ENCODE measurements at places on chromosomes 12 and 14.

- no peak for DNase-seq
These were observed 112.8 kb downstream of the SYT1 start for GRCh38 chr12:78977304-78977867.

- DNase-seq: no peak
These were observed 70.9 kb upstream of the OTX2 start for GRCh38 chr14:56881181-56881580.

DNA sequence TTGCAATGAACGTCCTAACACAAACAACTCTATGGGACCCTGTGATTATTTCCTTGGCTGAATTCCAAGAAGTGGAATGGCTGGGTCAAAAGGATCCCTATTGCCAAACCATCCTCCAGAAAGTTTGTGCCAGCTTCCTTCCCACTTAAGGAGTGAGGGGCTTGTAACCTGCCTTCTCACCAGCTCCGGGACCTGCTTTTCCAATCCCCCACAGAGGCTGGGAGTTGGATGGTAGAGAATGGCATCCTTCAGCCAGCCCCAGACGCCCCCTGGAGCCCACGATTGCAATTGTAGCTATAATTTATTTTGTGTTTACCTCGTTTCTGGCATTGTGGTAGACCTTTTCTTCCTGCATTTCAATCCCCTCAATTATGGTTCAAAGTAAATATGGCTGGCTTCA, 9.7 kb upstream of the ZDHHC22 start:
- no peak for DNase-seq

- no peak for DNase-seq
These were observed 5.6 kb upstream of the LHX5 start for GRCh38 chr12:113477171-113477841.

DNA sequence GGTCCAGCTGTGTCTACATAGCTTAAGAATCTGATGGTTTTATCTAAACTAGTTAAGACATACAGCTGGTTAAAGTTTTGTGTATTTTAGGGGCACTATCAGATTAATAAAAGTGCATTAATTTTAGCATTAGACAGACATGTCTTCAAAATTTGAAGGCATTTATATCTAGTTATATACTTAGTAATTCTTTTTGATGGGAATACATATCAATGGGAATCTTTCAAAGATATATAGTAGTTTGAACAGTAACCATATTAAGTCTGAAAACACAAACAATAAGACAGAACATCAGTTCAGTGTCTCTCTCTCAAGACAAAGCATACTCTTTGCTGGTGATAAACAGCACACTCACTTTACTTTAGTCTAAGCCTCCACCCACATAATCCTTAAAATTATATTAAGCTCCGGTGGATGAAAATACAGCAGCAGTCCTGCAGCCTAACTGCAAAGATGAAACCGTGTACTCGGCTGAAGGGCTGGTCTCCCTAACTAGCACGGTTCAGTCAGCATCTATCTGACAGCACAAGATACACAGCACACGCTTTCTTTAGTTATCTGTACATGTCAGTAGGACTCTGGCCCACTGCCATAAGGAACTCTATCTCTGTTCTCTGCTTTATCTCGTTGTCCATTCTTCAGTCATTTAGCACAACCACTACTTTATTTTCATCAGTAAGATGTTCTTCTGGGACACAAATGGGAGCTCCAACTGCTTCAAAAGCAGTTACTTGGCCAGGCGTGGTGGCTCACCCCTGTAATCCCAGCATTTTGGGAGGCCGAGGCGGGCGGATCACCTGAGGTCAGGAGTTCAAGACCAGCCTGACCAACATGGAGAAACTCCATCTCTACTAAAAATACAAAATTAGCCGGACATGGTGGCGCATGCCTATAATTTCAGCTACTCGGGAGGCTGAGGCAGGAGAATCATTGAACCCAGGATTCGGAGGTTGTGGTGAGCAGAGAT, 80.5 kb downstream of the MED13L start:
- DNase-seq: no peak

GRCh38 chr12:24416423-24417109, 467.1 kb upstream of the SOX5 start:
- no peak for DNase-seq

DNA sequence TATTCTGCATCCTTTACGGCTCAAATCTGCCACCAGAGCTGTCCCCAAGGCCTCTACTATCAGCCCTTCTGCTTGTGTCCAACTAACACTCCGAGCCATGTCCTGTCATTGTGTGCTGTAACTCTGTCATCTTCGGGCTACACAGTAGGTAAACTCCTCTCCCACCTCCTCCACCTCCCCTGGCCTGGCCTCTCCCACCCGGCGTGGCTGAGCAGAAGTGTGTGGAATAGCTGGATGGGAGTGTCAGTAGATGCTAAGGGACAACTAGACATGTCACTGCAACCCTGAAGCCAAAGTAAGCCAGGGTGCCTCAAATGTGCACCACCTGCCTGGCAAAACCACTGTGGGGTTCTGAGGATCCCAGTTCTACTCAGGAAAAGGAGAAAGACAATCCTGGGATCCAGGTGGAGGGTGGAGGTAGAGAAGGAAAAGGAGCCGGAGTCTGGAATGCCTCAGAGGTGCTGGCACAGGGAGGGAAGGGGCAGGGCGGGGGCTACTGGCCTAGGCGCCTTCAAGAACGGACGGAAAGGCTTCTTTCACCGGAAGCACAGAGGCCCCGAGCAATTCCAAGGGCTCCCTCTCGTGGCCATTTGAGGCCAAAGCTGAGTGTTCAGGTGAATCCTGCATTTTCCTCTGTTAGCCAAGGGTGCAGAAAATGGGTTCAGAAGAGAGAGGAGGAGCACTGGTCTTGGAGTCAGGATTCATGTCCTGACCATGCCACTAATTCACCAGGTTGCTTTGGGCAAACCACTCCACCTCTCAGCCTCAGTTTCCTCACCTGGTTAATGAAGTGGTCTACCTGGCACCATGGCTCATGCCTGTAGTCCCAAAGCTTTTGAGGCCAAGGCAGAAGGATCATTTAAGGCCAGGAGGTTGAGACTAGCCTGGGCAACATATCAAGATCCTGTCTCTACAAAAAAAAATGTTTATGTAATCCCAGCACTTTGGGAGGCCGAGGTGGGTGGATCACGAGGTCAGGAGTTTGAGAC, 20.5 kb upstream of the FAM181A start:
- no peak for DNase-seq

DNA sequence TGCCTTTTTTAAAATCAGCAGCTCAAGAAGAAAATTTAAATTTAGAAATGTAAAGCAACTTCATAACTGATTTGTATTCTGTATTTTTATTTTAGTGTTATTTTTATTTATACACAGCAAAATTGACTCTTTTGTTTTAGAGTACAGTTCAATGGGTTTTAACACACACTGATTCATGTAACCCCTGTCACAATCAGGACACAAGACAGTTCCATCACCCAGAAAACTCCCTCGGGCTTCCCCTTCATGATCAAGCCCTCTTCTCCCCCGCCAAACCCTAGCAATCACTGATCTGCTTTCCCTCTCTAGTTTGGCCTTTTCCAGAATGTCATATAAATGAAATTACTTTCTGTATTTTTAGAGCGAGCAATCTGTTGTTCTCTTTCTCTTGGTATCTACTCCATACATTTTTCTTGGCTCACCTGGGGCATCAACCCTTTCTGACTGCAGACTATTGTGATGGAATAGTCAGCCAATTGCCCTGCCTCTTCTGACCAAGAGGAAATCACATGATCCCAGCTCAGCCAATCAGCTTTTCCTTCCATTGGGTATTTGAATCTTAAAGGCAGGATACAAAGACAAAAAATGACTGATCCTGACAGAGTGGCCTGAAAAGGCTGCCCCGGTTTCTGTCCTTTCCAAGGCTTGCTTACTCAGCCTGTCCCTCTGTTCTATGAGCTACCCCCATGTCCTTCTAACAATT, 5.3 kb downstream of the SLC5A8 start:
- no peak for DNase-seq

GRCh38 chr14:28308734-28309133, 457.9 kb upstream of the FOXG1 start:
- DNase-seq: no peak

DNA sequence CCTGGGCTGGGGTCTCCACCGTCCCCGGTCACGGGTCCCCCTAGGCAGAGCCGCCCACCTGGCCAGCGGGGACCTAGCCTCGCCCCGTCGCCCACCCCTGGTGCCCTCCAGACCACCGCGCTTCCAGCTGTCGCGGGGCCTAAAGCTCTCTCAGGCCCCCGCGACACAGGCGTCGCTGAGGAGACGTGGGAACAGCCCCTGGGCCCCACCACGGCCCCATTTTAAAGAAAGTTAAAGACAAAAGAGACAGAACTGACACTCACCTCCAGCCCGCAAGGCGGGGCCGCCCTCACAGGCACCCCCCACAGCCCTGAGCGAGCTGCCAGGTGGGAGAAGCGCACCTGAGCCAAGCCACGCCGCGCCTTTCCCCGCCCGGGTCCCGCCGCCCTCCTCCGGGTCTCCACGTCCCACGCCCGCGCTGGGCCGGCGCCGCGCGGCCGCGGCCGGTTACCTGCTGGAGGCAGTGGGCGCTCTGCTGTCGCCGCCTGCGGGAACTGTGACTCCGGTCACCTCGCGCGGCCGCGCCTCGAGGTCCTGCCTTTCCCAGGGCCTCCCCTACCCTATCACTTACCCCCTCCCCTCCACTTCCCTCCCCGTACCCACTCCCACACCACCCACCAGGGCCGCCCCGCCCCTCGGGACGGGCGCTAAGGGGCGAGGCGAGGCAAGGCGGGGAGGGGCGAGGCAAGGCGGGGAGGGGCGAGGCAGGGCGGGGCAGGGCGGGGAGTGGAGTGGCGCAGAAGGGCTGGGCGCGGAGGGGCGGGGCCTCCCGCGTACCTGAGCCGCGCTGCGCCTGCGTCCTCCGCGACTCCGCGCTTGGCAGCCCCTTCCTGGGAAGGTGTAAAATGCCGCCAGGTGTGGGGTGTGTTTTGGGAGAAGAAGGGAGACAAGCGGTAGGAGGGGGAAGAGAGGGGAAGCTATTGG, 31.2 kb downstream of the TC2N start:
- DNase-seq: no peak

- no peak for DNase-seq
These were observed 452 bp downstream of the P2RX2 start for GRCh38 chr12:132619071-132619385.

GRCh38 chr12:5637698-5638097, 205.8 kb downstream of the NTF3 start:
- DNase-seq: no peak

DNA sequence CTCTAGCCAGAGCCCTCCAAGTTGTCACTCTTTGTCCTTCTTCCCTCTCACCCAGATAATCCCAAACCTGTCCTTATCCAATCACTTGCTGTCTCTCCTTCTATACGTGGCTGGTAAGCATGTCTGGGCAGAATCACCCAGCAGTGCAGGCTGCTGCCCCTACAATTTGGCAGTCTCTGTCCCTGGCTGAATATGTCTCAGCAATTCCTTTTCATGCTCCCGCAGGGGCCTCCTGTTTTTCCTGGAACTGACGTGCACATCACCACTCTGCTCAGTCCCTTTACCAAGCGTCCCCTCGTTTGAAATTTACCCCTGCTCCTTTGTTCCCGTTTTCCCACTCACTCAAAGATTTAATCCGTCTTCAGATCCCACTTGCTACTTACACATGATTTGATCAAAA, 80.0 kb downstream of the ST8SIA1 start:
- DNase-seq: no peak

DNA sequence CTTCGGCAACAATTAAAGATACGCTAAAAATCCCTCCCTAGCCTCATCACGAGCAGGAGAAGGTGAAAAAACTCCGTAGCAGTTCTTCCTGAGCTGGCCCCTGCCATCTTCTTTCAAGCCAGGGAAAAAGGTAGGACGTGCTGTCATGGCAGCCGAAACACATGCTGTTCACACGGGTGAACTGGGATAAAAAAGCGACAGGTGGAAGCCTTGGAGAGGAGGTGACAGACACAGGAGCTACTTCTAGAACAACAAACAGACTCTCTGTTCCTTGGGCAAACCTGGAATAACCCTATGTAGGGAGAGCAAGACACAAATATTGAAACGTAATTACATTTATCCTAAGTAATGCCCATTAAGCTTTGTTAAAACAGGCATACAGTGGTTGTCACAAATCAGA, 81.3 kb downstream of the KCNK10 start:
- no peak for DNase-seq

GRCh38 chr12:104456950-104457745, 400 bp downstream of the CHST11 start:
- no peak for DNase-seq

GRCh38 chr12:28585146-28585545, 394.9 kb downstream of the CCDC91 start:
- DNase-seq: no peak

GRCh38 chr14:99672506-99673304, 11.4 kb upstream of the CYP46A1 start:
- DNase-seq: no peak

GRCh38 chr12:28313631-28314030, 123.4 kb downstream of the CCDC91 start:
- no peak for DNase-seq

DNA sequence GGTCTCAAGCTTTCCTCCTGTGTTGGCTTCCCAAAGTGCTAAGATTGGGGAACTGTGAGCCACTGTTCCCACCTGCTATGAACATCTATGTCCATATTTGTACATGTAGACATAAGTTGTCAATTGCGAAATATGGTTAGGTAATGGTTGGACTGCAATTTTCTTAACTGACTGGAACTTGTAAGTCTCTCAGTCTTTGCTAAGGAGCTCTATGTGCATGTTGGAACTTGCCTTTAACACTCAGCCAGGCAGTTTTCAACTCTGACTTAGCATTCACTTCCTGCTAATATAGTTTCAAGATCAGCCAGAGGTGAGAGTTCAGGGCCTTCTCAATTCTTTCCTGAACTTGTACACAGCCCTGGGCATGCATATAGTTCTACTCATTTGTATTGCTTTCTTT, 44.5 kb upstream of the EEA1 start:
- DNase-seq: no peak

DNA sequence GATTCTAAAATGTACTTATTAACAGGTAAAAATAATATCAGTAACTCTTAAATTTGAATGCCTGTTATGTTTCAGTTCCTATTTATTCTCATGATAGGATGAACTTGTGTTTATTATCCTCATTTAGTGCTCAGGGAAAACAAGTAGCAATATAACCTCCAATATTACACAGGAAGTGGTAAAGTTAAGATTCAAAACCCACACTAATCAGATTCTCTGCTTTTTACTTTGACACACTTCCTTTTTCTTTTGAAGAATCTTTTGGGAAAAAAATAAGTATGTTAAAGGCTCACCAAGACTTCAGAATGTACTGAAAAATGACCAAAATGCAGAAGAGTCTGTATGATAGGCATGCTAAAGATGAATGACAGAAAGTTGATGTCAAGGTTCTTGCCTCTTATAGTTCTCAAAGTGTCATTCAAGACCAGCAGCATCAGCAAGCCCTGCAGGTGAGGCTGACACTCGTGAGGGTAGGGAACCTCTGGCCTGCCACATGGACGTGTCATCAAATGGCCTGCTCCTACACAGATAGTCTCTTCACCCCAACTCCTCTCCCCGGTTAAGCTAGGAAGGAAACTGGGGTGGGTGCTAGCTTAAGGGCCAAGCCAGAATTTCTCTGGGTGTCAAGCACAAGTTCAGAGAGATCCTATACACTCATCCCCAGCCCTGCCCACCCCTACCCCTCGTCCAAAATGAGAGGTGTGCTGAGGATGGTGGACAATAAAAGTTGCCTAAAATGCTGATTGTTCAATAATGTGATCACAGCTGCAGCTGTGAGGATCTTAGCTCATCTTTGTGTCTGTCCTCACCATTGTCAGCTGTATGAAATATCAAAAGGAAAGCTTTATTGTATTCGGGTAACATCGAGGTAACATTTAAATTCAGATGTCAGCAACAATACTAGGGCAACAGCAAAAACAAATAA, 6.3 kb downstream of the TBPL2 start:
- DNase-seq: no peak

- DNase-seq: no peak
These were observed 39.6 kb downstream of the GUCY2C start for GRCh38 chr12:14656846-14657245.

GRCh38 chr12:109650808-109651207, 62.8 kb upstream of the FAM222A start:
- no peak for DNase-seq
